NCI-H460 (cell line): ENCODE measurements at places on chromosomes 11 and 22.

DNA sequence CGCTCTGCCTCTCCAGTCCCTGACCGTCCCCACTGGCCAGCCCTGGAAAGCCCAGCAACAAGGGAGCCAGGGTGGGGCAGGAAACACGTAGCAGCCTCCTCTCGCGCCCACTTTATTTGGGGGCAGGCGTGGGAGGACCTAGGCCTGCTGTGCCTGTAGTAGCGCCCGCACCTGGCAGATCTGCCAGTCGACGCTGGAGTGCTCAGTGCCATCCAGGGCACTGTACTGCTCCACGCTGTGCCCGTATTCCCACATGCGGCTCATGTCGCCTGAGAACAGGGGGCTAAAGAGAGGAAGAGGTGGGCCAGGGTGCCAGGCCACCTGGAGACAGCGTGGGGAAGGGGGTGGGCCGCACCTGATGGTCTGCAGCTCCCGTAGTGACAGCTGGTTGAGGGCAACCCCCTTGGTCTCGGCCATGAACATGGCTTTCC lies 17.0 kb upstream of the DRICH1 start:
- no peak for DNase-seq

DNA sequence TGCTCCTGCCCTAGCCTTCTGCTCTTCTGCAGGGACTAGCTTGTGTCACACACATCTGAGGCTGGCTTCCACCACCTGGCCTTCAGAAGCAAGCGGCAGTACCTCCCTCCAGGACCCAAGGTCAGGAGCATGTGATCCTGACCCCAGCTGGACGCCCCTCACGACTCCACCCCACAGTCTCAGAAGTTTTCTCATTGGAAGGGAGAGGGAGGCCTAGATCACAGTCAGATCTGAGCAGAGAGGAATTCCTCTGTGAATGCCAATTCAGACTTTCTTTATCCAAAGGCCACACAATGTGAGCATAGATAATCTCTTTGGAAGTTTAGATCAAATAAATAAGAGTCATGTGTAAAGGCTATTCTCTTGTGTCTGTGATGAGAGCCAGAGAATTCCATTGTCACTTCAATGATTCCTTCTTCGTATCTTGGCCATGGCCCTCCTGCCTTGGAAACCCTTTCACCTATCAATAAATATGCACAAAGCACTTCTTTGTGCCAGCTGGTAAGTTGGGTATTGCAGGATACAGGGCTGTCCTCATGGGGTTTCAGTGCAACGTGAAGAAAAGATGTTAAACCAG lies 142.9 kb downstream of the SNX19 start:
- DNase-seq: no peak

DNA sequence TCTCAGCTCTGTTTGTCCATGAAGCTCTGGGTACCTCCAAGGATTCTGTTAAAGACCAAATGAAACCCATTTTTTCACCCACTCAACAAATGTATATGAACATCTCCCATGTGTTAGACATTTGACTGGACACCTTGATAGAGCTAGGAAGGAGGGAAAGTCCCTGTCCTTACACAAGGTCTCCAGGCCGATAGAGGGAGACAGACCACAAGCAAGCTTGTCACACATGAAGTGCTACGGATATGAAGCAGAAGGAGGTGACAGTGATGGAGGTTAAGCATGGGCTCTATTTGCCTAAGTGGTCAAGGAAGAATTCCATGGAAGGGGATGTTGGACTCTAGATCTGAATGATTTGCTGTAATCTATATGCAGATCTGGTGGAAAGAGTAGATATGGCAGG lies 138.5 kb downstream of the MYO18B start:
- DNase-seq: no peak

DNA sequence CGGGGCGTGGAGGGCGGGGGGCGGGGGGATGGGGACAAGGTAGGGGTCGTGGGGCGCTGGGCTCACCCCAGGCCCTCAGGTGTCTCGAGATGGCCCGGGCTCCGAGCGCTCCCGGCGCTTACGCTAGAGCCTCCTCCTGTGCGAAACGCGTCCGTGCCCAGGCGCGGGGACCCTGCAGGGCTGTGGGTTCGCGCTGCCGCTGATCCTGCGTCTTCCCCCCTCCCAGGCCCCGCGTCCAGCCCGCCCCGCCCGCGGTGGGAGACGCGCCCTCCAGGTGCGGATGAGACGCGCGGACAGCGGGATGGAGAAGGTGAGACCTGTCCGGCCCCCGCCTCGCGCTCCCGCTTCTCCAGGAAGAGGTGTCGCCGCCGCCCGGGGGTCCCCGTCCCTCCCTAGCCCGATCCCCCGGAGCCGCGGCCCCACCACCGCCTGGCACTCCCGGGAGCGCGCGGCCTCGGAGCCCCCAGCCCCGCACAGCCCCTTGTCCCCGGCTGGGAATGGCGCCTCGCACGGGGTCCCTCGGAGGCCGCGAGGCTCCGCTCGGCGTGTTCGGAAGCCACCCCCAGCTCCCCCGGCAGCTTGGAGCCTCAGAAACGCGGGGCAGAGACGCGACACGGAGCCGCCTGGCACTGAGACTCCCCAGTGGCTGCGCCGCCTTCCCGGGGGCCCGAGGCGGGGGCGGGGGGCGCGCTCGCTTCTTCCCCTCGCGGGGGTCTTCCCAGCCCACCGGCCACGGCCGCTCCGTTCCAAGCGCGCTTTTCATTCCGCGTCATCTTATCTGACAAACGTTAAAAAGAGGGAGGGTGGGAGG lies 27.6 kb upstream of the TOLLIP start:
- DNase-seq: no peak

- DNase-seq: no peak
Observed at GRCh38 chr11:276219-276618, 2.0 kb upstream of the NLRP6 start.

DNA sequence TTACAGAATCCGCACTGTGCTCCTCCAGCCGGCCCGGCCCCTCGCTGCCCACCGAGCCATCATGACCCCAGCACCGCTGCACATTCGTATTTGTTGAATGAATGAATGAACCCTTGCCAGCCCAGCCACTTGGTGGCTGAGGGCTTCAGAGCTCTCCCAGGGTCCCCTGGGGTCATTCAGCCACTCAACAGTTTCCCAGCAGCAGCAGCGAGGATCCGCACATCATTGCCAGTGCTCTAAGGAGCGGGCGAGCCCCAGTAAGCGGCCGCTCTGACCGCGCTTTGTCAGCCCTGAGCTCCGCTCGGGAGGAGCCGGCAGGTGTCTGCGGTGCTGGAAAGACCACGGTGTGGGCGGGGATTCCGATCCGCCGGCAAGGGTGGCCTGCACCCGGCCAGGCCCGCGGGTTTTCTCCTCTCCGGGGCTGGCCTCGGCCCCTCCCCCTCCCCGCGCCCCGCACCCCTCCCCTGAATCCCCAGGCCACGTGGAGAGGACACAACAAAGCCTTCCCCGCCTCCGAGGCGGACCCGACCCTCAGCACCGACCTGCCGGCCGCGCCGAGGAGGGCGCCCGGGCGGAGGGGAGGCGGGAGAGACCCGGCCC lies 563 bp downstream of the BID start:
- no peak for DNase-seq

DNA sequence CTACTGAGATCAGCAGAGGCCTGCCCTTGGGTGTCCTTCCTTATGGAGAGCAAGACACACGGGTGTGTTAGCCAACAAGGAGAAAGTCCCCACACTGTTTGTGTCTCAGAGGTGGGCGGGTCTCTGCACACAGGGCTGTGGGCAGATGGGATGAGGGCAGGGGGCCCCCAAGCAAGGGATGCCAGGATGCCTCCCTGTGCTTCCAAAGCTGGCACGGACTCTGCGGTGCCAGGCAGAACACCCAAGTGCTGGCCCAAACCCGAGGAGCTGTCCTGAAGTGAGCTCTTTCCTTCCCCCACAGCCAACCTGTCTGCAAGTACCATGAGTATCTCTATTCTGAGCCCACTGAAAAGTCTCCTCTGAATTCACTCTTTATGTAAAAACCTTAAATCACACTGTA lies 273.3 kb downstream of the CTTN start:
- DNase-seq: no peak

- DNase-seq: no peak
Observed at GRCh38 chr11:47411884-47412746, 3.7 kb downstream of the SLC39A13 start.

GRCh38 chr11:130101661-130102060 lies 32.0 kb downstream of the APLP2 start:
- DNase-seq: no peak

DNA sequence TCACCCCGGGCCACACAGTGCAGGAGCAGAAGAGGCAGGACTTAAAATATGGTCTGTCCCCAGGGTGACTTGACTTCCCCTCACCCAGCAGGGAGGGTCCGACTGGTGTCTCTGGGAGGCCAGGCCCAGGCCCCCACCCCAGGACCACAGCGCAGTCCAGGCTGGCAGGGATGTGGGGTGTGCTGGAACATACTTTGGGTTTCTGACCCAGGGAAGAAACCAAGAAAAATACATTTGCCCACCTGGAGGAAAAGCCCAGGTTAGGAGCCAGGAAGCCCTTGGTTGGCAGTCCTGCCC lies 5.2 kb downstream of the C1QTNF6 start:
- DNase-seq: no peak

DNA sequence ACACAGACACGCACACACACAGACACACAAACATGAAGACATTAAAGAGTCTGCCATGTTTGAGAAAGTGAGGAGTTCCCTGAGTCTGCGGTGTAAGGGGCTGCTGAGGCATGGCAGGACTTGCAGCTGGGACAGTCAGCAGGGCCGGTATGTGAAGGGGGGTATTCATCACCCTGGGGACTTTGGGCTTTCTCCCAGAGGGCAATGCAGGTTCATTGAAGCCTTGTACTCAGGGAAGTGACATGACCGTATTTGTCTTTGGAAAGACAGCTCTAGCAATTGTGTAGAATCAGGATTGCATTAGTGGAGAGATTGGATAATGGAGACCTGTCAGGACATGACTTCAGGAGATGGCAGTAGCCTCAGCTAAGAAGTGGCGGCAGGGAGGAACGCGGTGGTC lies 9.4 kb upstream of the ADAMTS8 start:
- DNase-seq: no peak

DNA sequence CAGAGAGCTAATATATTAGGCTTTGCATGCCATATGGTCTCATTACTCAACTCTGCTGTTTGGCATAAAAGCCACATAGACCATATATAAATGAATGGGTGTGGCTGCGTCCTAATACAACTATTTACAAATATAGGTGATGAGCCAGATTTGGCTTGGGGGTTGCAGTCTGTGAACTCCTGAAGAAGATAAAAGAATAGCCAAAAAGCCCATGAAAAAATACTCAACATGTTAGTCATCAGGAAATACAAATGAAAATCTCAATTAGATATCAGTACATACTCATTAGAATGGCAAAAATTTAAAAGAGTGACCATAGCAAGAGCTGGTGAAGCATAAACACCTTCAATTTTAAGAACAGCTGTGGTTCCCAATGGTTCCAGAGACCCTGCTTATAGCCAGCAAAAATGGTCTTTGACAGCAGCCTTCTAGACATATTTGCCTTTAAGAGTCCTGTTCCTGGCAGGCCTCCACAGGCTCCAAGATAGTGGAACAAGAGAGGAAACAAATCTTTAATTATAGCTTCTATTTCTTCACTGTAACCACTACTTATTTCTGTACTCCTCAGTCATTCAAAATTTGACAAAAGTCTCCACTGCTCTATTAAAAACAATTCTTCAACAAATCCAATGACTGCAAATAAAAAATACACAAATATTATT lies 16.1 kb downstream of the C2CD3 start:
- DNase-seq: no peak

GRCh38 chr11:61539006-61539405 lies 30.5 kb downstream of the LRRC10B start:
- no peak for DNase-seq

DNA sequence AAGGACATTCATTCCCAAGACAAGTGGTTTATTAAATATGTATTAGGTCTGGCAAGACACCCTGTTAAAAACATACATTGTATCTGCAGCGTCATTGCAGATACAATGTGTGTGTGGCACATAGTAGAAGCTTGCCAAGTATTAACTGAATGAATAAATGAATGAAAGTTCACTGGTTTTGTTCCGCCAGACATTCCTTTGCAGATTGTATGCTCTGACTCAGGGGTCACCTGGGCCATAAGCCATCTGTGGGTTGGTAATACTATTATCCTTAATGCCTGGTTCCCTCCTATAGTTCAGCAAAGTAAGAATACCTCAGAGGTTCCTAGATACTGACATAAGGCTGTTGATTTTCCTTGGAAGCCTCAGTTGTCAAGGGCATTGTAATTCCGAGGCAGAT lies 377.3 kb upstream of the CCDC90B start:
- DNase-seq: no peak

GRCh38 chr11:97557399-97557798 lies 1167.6 kb downstream of the JRKL start:
- DNase-seq: no peak

GRCh38 chr11:1667121-1667850 lies 29.7 kb upstream of the KRTAP5-6 start:
- DNase-seq: no peak

- no peak for DNase-seq
Observed at GRCh38 chr11:120098503-120099020, 39.4 kb downstream of the TRIM29 start.

DNA sequence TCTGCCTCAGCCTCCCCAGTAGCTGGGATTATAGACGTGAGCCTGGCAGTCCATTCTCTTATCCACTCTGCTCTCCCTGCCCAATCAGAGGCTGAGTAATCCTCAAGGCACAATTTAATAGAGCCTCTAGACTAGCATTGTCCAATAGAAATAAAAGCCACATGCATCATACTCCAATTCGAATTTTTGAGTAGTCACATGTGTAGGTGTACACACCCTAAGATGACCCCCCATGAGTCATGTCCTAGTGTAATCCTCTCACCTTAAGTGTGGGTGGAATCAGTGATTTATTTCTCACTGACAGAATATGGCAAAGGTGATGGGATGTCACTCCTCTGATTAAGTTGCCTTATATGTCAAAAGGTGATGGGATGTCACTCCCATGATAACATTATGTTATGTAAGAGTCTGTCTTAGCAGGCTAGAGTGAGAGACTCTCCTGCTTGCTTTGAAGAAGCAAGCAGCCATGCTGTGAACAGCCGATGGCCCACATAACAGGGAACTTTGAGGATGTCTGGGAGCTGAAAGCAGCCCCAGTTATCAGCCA lies 61.3 kb downstream of the MN1 start:
- DNase-seq: no peak

- DNase-seq: no peak
Observed at GRCh38 chr11:17600316-17601255, 53.5 kb downstream of the OTOG start.

- peak; percentile 64 for DNase-seq
Observed at GRCh38 chr11:118930094-118930712, 4.5 kb upstream of the BCL9L start.

DNA sequence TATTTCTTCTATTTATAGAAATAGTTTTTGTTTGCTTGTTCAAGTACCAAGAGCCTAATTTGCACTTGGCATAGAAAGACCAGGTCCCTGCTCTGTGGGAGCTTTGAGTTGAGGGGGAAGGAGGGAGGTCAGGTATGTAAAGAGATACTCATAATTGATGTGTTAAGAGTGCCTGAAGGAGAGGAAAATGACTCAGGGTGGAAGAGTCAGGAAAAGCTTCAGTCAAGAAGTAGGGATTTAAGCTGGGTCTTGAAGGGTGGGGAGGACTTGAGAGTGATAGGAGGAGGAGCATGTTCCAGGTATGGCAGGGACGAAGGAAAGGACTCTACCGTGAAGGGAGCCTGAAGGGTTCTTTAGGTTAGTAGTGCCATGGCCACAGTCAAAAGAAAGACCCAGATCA lies 9.0 kb downstream of the RBX1 start:
- no peak for DNase-seq
